ENCODE measurements at places on chromosomes 1 and 21. TPM values are rescaled to one million over a fixed set of nuclear protein-coding genes. Genes with fewer than 3 reads are reported as not detected.
A peak's percentile ranks its signal among the peaks of the same experiment; 100 is the strongest.

Gene RGL1
- total RNA-seq: 24.6 TPM

Gene SYNC
- total RNA-seq: 129 TPM

Gene LCE2A
- not detected for total RNA-seq

Gene RXFP4
- total RNA-seq: not detected

DNA sequence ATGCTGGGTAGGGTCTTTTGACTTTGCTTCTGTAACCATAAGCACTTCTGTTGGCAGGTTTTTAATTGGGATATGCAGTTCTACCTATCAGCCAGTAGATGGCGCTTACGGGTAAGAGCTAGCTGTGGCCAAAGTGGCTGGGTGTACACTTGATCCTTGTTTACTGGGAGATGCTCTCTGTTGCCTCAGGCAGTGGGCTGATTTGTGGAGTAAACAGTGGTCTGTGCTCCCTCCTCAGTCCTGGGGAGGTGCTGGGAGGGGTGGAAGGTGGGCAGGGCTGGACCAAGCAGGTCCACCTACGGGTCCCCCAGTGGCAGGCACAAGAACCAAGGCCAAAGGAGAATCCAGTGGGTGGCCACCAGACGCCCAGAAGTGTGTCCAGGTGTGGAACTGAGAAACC is 43.4 kb downstream of the RALGPS2 start:
- peak; percentile 47 for DNase-seq

- DNase-seq: peak; percentile 58
Measured at GRCh38 chr1:88061492-88062177, 622.4 kb upstream of the PKN2 start.

DNA sequence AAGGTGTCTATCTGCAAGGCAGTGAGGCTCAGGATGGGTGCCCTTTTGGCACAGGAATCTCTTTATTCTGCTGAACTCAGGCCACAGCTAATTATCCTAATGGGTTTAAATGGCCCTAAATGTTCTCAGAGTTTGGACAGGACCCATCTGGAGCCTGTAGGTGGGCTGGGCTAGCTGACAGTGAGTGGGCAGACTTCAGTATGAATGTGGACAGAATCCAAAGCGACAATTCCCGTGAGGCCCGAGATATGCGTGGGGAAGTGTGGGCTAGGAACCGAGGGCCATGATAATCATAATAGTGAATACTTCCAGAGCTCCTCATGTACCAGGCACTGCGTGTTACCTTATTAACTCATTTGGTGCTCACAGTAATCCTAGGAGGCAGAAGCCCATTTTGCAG is 165.3 kb downstream of the GRIK3 start:
- DNase-seq: no peak

DNA sequence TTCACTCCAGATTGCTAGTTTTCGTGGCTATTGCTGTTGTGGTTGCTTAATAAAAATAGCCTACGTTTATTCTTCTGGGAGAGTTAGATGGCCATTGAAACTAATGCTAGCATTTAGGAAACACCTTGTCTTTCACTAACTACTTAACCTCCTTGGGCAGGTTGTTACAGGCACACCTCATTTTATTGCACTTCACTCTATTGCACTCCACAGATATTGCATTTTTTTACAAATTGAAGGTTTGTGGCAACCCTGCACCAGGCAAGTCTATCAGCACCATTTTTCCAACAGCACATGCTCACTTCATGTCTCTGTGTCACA is 11.3 kb upstream of the MARK1 start:
- no peak for DNase-seq

DNA sequence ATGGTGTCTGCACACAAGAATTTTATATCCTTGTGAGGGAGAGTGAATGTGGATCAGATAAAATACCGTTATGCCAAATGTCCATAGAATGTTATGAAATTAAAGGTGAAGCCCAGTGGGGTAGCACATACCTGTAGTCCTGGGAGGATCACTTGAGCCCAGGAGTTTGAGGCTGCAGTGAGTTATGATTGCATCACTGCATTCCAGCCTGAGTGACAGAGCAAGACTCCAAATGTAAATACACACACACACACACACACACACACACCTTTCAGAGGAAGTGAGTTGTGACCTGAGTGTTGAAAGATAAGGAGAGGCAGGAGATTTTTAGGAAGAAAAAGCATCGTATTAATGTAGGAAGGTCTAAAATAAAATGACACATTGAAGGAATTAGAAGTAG is 28.1 kb upstream of the ZYG11A start:
- no peak for DNase-seq

- no peak for DNase-seq
Measured at GRCh38 chr1:226072347-226072746, 9.8 kb downstream of the H3-3A start.
